ENCODE measurements at places on chromosomes 2 and 18.

DNA sequence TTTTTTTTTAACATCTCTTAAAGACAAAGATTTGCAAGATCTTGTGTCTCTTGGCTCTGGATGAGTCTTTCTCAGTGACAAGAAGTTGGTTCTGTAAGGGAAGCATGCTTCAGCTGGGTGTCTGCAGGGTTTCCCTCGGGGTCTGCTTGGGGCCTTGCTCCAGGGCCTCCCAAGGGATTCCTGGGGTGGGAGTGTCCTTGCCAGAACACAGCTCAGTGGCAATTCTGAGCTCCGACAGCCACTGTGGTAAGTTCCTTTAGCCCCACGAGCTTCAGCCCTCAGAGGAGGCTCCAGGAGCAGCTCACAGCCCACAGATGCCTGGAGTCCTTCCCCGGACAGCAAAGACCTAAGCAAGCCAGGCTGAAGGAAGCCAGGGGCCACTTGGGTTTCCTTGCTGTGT lies 52.4 kb downstream of the EMX1 start:
- DNase-seq = no peak

DNA sequence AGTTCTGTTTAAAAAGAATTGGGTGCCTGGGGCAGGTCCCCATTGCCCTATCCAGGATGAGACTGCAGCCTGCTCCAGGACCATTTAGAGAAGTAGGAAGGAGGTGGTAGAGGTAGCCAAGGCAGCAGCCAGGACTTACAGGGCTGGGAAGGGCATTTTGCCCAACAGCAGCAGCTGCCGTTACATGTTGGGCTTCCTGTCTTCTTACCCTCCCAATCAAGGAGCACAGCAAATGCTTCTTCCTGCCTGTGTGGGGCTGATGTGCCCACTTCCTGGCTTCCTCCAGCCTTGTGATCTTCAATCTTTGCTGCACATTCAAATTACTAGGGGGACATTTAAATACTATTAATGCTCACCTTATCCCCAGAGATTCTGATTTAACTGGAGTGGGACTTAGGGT lies 112.0 kb downstream of the QPCT start:
- no peak for DNase-seq

DNA sequence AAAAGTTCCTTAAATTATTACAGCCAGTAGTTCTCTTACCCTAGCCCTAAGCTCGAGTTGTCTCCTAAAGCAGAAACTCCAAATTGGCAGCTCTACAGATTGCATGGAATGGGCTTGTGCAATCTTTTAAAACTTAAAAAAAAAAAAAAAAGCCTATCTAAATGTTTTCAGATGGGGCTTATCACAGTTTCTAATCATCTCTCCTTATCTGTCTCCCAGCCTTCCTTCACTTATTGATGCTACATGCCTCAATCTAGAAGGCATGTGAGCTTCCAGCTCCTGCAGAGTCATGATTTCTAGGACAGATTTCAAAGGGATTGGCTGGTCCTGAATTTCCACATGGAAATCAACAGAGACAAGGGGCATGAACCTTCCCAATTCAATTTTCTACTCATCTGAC lies 33.1 kb upstream of the PELI1 start:
- no peak for DNase-seq

GRCh38 chr18:5574843-5575242 lies 31.0 kb upstream of the EPB41L3 start:
- no peak for DNase-seq

DNA sequence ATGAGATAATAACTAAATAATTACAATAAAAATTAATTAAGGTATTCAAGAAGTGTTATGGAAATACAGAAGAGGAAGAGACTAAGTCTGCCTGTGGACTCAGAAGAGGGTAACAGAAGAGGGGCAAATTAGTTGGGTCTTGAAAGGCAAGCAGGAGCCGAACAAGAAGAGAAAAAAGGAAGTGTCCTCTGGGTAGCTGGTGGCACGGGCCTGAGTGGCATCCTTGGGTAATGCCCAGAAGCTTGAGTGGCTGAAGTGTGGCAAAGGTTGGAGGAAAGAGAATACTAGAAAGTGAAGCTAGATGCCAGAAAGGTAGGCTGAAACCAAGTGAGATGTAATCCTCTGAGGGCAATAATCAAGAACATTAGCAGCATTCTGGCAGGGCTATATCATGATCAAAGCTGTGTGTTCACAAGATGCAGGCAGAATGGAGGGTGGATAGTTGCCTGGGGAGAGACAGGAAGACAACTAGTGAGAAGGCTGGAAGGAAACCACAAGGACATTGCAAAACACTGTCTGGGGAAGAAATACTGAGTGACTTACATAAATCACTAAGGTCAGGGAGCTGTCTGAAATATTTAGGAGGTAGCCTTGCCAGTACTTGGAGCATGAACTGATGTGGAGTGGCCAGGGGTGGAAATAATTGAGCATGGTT lies 16.2 kb downstream of the DOCK10 start:
- no peak for DNase-seq

DNA sequence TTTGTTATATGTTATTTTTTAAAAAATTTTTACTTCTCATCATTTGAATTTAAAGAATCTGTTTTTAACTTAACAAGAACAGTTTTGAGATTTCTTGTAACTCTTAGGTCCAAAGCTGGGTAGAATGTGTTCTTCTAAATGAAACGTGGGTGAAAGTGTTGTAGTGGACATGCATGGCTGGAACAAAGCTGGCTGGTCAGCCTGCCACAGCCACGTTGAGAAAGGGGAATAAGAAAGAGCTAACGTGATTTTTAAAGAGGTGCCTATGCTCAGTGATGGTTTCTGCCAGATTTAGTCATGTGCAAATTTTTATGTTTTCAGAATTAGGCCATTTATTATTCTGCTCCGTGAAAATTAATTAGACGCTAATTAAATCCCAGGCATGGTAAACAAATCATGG lies 203.9 kb upstream of the COL3A1 start:
- DNase-seq = no peak

DNA sequence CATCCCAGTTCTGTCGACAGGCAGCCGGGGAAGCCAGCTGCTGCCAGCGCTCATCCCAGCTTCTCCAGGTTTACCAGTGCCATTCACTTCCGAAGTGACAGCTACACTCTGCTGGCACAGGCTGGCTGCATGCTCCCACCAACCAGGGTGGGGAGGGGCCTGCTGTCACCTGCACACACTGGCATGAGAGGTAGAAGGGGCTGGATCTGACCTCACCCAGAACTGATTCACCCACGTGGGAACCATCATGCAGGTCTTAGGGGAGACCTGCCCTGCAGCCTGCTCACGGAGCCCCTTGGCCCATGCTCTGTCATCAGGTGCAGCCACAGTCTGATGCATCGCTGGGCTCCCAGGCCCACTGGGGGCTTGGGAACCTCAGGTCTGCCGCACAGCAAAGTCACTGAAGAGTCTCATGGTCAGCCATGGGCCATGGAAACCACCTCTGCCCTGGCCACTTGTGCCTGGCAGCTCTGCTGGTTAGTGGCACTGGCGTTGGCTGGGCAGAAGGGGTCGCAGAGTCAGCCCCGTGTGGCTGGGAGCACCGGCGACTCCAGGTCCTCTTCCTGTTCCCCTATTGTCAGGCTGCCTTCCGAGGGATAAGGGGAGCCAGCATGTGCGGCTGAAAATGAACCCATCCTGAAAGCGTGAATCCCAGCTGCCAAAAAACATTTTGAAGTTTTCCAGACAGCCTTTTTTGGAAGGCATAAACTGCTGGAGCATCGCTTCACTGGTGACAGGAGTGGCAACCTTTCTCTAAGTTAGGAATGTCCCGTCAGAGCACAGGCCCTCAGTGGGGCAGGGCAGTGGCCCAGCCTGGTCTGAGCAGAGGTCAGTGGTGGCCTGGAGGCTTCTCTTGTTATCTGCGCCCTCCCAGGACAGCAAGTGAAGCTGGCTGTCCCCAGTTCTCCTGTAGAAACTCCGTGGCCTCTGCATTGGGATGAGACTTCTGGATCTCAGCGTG lies 157.8 kb downstream of the SEPTIN10 start:
- DNase-seq = no peak

DNA sequence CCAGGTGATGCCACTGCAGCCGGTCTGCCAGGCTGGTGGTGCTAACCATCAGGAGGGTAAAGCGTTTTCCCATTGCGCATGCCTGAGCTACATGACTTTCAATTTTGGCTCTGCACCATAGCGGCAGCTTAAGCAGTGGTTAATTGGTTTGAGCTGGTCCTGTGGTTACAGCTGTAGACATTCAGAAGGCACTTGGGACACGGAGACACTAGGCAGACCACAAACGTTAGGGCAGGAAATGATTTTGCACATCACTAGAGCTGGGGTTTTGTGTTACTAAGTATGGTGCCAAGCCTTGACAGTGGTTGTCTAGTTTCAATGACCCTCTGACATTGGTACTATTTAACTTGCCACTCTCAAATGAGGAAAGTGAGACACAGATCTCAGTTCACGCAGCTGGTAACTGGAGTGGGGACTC lies 28.9 kb upstream of the CNOT11 start:
- DNase-seq = peak; percentile 4

GRCh38 chr2:179825494-179825893 lies 35.9 kb downstream of the ZNF385B start:
- no peak for DNase-seq

DNA sequence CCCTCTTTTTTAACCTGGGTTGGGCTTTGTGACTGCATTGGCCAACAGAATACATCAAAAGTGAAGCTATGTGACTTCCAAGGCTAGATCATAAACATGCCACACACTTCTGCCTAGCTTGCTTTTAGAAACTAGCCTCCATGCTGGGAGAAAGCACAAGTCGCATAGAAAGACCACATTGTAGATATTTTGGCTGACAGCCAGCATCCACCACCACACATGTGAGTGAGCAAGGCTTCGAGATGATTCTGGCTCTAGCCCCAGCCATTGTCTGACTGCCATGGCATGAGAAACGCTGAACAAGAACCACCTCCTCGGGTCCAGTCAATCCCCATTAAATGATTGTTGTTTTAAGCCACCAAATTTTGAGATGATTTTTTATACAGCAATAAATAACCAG lies 66.8 kb upstream of the STPG4 start:
- DNase-seq = no peak

- peak; percentile 34 for DNase-seq
These were observed 67.0 kb downstream of the CHRNA1 start for GRCh38 chr2:174697255-174697654.

GRCh38 chr2:104781151-104781550 lies 72.8 kb upstream of the POU3F3 start:
- no peak for DNase-seq

DNA sequence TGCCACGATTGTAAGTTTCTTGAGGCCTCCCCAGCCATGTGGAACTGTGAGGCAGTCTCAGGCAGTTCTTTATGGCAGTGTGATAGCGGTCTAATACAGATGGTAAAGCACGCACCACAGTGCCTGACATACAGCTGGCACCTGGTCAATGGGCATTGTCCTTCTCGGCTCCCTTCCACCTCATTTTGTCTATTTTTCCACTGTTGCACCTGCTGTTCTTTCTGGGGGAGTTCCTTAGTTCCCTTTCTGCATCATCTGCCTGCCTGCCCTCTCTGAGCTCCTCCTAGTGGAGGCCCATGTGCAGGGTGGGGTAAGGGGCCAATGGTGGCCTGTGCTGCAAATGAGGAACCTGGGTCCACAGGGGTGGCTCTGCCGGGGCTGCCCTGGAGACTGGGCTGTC lies 157.6 kb downstream of the LPIN1 start:
- DNase-seq = no peak

DNA sequence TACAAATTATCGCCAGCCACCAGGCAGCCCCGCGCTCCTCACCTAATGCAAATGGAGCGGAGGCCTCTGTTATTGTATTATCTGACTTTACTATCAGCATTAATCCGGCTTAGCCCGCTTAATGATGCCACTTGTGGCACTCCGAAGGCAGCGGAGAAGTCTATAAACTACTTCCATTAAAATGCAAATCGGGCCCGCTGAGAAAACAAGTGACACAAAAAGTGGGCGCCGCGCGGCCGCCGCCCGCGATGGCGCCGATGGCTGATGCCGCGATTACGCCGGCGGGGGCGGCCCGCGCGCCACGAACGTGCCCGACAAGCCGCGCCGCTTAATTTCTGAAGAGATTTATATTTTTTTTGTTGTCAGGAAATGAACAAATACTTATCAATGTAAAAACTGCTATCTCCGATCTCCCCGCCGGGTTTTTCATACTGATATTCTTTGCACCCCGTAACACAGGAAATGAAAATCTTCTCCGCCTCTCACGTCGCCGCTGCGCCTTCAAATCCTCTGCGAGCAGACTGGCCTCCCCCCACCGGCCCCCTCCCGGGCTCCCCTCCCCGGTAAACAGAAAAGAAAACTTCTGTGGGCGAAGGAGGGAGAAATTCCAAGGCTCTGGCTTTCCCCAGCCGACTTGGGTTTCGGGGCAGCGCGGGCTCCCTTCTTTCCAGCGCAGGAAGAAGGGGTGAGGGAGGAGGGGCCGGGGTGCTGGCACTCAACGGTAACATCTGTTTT lies 221.8 kb downstream of the INSIG2 start:
- DNase-seq = peak; percentile 26

DNA sequence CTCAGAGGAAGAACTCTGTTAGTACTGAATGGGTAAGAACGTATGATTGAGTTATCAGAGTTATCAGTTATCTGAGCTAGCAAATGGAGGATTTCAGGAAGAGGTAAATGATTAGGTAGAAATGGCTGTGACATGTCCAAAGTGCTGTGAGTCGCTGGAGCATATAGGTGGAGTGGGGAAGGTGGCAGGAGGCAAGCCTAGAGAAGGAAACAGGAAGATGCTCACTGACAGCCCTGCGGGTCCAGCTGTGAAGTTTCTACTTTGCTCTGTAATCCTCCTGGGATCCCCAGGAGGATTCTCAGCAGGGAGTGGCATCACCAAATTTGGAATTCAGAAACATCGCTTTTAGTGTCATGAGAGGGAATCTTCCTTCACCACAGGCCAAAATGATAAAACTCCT lies 52.0 kb downstream of the GYPC start:
- DNase-seq = no peak

GRCh38 chr2:7858624-7859023 lies 823.2 kb upstream of the ID2 start:
- no peak for DNase-seq

DNA sequence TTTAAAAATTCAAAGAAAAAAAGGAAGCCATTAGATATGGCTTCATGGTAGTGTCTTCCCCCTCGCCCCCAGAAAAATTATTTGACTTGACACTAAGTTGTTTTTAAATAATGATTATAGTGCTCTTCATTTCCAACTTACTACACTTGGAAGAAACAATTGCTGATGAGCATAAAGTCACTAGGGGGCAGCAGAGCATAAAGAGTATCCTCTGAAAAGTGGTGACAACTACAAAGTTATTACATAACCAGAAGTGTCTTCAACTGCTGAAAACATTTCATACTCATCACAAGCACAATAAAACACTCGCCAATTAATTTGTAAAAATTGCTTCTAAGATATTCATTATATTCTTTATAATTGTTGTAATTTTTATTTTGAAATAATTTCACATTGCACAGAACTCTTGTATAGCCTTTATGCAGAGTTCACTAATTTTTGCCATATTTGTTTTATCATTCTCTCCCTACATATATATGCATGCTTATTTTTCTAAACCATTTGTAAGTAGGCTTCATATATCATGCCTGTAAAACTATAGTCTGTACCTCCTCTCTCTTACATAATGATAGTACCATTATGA lies 54.9 kb downstream of the EXOC6B start:
- DNase-seq = peak; percentile 31

Data from T-helper 9 cell (primary cell).